ENCODE measurements at places on chromosomes 4 and X.
A peak's percentile ranks its signal among the peaks of the same experiment; 100 is the strongest.

- DNase-seq, result no peak
Measured at GRCh38 chr4:2091990-2092668, 33.0 kb downstream of the NAT8L start.

- no peak for DNase-seq
Measured at GRCh38 chr4:174398728-174399127, 115.0 kb downstream of the CEP44 start.

DNA sequence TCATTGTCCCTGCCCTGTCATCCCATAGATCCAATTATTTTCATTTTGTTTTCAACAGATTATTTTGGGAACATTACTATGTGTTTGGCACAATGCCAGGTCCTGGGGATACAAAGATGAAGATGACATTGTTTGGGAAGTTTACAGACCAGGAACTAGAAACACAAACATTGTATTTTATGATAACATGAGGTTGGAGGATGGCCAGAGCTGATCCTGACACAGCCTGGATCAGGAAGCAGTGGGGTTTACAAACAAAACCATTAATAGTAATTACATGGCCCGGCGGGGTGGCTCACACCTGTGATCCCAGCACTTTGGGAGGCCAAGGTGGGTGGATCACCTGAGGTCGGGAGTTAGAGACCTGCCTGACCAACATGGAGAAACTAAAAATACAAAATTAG lies 29.9 kb downstream of the CLRN2 start:
- peak; percentile 21 for DNase-seq

DNA sequence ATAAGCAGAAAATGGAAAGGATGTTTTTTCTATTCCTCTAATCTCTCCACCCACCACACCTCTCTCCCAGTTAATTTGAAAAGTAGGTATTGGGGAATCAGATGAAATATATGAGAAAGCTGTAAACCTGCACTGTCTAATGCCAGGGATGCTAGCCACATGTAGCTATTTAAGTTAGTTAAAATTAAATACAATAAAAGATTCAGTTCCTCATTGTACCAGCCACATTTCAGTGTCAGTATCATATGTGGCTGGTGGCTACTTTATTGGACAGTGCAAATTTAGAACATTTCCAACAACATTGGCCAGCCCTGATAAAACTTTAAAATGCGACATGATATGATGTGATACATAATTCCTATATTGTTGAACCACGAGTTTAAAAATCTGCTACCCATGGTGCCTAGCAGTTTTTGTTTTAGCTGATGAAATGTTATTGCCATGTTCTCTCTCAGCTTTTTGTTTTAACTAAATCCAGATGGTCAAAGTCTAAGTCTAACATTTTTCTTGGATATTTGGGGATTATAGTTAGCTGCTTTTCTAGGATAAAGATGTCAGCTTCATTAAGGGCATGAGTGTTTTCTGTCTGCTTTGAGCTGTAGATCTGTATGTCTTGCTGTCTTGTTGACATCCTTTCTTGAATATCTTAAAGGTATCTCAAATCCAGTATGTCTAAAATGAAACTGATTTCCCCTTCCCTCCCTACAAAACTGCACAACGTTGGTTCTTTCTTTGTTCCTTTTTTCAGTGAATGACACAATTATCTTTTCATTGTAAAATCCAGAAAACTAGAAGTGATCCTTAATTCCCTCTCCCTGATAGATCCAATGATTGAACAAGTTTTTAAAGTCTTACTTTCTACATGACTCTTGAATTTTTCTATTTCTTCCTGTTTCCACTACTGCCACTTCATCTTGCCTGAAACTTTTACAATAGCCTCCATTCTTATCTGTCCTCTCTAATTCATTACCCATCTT lies 6.2 kb downstream of the ARFIP1 start:
- DNase-seq, result no peak

DNA sequence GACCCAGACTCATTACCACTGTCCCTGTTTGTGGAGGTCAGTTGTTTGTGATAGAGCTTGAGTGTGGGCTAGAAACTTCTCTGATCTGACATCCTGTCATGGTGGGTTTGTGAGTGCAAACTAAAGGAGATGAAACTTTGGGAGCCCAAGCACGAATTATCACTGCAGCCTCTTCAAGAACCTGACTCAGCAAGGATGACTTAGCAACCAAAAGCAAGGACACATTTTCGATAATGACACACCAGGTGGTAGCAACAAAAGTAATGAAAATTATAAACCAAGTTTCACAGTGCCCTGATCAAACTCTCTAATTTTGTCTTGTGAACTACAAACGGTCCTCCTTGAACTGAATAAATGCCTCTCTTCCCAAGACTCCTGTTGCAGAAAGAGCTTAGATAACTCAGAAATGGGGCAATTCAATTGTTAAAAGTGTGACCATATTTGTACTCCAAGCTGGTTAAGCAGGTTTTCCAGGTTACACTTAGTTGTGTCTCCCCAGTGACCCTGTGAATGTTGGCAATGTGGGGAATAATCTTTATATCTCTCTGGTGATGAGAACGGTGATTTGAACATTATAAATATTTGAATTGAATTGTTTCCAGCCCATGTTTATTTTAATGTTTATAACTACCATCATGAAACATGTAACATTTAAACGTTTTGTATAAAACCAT lies 52.6 kb upstream of the ATP8A1 start:
- no peak for DNase-seq

DNA sequence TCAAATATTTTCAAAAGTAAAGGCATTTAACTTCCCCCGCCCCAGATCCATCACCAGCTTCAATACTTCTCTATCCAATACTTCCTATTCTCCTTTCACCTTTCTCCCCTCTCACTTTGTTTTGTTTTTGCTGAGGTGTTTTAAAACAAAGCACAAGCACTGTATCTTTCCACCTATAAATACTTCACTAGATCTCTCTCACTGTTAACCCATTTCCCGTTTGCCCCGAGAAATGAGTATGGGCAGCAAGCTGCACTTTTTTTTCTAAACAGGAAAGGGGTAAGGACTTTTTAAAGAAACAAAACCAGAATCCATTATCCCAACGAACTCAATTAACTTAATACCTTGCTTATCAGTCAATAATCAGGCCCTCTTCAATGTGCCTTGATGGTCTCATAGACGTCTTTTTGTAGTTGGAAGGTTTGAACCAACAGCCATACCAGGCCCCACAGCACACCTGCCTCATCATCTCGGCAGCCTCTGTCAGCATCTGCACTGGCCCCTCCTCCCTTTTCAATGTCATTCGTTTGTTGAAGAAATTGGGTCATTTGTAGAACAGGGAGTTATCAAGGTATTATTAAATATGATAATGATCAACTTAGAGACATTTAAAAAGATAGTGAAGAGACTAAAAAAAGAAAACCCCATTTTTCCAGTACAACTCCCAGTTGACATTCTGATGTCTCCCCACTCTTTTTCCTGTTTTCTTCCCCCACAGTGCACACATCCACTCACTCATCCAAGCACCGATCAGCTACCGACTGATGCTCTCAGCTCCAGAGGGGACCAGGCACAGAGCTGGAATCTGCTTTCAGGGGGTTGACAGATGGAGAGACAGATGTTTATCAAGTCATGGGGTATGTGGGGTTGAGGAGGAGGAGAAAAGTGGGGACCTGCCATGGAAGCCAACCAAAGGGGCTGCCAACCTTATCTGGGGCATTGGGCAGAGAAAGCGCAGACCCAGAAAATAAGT lies 25.8 kb downstream of the CRMP1 start:
- DNase-seq, result no peak

DNA sequence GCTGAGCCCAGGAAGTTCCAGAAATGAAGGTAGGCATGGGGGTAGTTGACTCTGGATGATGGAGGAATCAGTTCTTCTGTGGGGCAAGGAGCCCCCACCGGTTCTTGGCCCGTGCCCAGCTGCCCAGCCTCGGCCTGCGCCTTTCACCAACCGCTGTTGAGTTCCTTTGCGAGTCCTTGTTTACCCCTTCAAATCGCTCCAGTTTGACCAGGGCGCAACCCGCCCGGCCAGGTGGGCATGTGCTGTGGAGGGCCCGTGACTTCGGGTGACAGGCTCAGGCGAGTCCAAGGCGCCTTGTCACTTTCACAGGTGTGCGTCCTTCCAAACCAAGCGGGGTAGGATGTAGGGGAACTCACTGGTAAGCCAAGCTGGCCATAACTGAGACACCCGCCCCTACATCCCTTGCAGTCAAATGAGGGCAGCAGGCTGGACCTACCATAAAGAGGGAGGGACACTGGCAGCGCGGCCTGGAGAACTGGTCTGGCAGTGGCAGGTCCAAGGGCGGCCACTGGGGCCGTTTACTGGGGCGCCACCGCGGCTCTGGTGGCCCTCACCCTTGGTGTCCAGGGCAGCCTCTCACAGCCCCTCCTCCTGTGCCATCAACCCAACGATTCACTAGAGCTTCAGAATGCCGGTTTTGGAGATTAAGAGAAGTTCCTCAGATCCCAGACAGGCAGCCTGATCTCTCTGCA lies 160.3 kb upstream of the ZIC3 start:
- no peak for DNase-seq

DNA sequence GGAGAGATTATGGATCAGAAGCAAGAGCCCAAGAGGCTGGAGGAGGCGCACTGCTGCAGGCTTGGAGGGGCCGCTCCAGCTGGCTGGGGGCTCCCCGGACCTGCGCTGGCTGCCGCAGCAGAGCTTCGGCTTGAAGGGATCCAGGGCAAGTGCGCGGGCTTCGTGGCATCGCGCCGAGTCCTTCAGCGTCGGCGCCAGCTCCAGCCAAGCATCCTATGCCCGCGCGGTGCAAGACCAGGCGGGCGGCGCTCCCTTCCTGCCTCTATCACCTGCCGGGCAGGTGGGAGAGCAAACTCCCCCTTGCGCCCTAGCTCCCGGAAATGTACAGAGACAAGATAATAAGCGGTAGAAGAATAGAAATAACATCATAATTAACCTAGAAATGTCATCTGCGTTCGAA lies 10.5 kb upstream of the UCP1 start:
- DNase-seq, result no peak

GRCh38 chr4:75037252-75037651 lies 104.3 kb downstream of the PARM1 start:
- DNase-seq, result no peak

DNA sequence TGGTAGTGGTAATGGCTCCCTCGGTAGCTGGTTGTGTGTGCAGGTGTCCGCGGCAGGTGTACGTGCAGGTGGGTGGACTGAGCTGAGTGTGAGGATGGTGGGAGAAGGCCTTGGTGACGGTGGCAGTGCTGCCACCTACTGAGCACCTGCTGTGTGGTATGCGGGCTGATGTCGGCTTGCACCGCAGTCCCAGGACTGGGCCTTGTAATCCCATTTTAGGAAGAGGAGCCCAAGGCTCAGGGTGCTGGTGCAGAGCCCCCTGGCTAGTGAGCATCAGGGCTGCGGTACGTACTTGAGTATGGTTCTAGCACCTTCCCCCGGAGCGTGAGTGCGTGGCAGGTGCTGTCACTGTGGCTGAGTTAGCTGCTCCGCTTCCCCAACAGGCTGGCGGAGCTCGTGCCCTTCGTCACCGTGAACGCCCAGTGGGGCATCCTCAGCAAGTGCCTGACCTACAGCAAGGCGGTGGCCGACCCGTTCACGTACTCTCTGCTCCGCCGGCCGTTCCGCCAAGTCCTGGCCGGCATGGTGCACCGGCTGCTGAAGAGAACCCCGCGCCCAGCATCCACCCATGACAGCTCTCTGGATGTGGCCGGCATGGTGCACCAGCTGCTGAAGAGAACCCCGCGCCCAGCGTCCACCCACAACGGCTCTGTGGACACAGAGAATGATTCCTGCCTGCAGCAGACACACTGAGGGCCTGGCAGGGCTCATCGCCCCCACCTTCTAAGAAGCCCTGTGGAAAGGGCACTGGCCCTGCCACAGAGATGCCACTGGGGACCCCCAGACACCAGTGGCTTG lies 5.7 kb upstream of the CPZ start:
- no peak for DNase-seq

GRCh38 chrX:10358958-10359357 lies 202.2 kb downstream of the CLCN4 start:
- DNase-seq, result no peak

GRCh38 chrX:118536687-118537461 lies 41.3 kb downstream of the DOCK11 start:
- no peak for DNase-seq

- DNase-seq, result no peak
Measured at GRCh38 chrX:101430457-101431078, 22.5 kb downstream of the HNRNPH2 start.

- no peak for DNase-seq
Measured at GRCh38 chrX:80285131-80285773, 135.0 kb upstream of the TENT5D start.
